NCI-H2171 (cell line): ENCODE measurements at places on chromosomes 13 and 19.
A peak's percentile ranks its signal among the peaks of the same experiment; 100 is the strongest.

DNA sequence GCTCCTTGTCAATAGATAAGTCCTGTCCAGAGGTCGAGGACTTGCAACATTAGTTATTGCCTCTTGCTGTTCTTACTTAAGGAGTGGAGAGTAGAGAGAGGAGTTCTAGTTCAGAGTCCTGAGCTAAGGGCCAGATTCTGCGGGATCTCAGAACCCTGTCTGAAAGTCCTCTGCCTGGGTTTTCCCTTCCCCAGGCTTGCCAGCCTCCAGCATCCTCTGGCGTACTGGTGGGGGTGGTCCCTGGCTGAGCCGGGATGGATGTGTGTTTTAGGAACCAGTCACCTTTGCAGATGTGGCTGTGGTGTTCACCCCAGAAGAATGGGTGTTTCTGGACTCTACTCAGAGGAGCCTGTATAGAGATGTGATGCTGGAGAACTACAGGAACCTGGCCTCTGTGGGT, 26.0 kb downstream of the ZNF333 start:
- DNase-seq = no peak

DNA sequence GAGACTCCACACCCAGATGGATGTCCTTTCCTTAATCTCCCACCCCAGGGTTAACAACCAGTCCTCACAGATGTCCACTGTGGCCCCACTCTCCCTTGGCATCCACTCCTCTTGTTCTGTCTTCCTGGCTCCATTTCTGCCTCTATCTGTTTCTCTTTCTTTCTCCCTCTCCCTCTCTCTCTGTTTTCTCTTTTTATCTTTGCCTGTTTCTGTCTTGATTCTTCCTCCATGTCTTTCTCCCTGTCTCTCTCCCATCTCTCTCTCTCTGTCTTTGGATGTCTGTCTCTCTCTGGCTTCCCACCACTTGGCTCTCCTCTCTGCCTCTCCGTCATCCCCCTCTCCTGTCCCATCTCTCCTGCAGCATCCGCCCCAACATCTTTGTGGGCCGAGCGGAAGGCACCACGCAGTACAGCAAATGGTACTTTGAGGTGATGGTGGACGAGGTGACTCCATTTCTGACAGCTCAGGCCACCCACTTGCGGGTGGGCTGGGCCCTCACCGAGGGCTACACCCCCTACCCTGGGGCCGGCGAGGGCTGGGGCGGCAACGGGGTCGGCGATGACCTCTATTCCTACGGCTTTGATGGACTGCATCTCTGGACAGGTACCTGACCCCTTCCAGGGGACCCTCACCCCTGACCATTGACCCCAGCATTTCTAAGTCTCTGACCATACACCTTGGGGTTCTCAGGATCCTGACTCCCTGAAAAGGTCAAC, 24.4 kb downstream of the RYR1 start:
- DNase-seq = no peak

- no peak for DNase-seq
Observed at GRCh38 chr19:17243830-17244617, 1.7 kb downstream of the NR2F6 start.

DNA sequence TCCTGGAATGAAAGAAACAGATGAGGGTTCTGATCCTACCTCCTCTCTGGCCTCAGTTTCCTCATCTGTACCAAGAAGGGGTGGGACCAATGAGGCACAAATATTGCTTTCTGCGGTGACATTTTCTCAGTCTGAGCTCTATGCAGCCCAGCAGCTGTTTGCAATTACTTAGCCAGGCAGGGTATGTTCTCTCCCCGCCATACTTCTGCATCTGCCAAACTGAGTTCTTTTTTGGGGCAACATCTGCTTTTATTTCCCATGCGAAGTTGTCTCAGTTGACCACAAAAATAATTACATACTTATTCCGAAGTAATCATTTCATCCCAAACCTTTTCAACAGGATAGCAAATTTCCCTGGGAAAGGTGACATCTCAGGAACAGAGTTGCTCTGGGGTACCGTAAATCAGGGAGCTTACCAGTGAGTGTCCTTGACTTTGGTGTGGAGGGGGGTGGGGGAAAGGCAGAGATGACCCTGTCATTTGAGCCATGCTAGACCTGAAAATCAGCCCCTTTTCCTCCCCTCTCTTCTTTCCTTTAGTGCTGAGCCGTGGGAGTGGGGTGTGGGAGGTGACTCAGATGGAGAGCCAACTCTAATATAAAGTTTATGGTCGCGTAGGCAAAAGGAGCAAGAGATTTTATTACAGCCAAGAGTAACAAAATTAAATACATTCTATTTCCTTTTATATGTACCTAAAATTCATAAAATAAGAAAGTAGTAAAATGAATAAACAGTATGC, 165.7 kb upstream of the KL start:
- DNase-seq = no peak

- DNase-seq = no peak
Observed at GRCh38 chr13:112479389-112479788, 103.2 kb downstream of the SPACA7 start.

- no peak for DNase-seq
Observed at GRCh38 chr19:15640294-15640903, at the start of gene CYP4F3. CYP4F3 (plus strand) TSS chr19:15640897; CDS start chr19:15641416, 519 bp downstream.

GRCh38 chr13:34751492-34751891, 190.6 kb upstream of the NBEA start:
- DNase-seq = no peak

DNA sequence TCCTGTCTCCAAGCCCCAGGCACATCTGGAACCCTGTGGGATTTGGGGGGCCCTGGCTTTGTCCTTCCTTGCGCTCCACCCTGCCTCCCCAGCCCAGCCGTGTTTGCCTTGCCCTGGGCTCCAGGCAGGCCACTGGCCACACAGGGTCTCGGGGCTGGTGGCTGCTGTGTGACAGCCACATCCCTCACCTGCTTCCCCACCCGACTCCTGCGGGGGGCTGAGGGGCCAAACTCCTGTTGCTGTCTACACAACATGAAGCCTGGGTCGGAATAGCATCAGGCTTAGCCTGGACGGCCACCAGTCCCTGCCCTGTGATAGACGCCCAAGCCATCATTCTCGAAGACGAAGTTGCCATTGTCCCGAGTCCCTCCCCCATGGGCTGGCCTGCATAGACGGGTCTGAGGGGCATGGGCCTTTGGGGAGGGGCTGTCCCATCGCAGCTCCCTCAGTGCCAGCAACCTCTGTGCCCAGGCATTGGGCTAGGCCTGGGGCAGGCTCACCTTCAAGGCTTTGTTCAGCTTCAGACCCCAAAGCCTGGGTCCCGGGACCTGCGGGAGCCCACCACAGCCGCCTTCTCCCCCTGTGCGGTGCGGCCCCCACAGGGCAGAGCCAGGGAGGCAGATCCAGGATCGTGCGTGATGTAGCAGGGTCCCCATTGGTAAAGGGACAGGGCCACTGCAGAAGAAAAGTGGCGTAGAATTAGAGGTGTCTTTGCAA, 15.5 kb upstream of the TEKTIP1 start:
- DNase-seq = no peak

DNA sequence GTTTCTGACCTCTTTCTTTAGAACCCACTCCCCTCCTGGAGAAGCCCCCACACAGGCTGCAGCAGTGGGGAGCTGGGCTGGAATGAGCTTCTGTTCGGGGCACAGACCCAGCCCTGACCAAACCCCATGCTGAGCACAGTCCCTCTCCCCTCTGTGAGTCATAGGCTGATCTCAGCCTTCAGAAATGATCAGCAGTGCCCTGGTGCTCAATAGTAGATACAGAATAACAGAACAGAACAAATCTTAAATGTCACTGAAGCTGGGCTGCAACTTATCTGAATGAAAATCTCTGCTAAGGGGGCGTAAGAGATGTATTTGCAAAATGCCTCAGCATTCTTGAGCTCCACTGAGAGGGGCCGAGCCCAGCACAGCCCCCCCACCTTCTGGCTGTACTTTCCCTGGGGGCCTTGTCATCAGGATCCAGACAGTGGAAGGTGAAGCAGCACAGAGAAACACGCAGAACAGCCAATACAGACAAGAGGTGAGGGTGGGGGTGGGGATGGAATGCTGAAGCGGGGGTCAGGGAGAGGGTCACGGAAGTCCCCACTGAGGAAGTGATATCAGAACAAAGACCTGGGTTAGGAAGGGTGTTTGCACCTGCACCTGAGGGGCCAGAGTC, 9.9 kb downstream of the ZNF665 start:
- no peak for DNase-seq

DNA sequence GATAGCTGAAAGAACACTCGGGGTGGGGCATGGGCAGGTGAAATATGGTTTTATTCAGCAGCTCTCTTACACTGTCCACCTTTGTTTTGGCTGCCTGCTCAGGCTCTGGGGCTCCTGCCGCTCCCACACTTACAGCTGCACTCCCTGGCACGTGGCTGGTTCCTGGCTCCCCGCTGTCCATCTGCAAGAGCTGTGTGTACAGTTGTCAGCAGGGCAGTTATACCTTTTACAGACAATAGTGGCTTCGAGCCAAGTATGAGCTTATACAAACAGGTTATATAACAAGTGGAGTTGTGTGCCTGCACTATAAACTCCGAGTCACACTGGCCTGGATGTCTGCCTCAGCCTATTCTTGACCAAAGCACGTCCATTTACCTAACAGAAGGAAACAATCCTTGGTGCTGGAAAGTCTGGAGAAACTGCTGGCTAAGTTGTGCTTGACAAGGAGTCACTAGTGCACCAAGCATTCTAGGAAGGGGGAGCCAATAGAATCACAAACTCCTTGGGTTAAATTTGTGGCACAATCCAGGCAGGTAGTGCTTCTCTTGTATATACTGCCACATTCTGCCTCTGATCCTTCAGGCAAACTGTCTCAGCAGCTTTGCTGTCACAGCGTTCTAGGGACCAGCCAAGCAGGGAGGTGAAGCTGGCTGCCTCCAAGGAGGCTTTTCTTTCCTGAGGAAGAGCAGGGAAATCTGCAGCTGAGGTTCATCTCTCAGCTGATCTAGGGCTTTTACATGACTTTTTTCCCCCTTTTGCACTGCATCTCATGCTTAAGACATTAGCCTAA, 68.2 kb downstream of the NHLRC3 start:
- no peak for DNase-seq

DNA sequence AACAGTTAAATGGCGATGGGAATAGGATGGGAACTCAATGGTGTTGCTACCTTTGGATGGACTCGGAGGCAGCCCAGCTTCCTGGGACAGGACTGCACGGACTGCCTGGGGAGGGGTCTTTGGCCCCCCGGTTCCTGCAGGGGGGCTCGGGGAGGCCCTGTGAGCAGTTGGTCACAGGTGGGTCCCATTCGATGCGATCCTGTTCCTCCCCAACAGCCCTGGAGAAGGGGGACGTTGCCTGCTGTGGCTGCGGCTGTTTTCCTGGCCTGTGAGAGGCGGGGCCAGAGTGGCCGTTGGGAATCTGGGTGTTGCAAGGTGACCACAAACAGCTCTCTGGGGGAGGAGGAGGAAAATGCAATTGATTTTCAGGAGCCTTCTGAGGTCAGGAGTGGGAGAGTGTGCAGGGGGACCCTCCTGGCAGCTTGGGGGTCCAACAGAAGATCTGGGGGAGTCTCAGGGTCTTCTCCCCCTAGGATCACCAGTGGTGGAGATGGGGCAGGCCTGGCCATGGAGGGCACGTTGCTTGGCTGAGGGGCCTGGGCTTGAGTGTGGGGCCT, 1.9 kb upstream of the PLPPR3 start:
- DNase-seq = no peak

- DNase-seq = no peak
Observed at GRCh38 chr13:43431290-43431716, 355.5 kb downstream of the ENOX1 start.

DNA sequence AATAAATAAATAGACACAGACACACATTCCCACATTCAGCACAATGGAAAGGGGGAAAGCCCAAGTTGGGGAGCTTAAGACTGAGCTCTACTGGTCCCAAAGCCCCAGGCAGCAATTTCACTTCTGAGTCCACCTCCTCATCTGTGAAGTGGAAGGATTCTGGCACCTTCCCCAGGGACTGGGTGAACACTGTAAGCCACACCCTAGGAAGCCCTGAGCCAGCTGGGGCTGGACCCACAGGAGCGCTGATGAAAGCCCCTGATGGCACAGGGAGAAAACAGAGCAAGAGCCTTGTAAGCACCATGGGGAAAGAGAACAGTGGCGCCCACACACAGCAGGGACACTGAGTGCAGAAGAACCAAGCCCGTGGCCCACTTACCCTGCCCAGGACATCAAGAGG, 37.8 kb downstream of the EPS15L1 start:
- no peak for DNase-seq

- DNase-seq = peak; percentile 5
Observed at GRCh38 chr13:26961890-26962615, 201.5 kb upstream of the GPR12 start.

- DNase-seq = no peak
Observed at GRCh38 chr13:112951674-112952371, 17.2 kb upstream of the MCF2L start.

DNA sequence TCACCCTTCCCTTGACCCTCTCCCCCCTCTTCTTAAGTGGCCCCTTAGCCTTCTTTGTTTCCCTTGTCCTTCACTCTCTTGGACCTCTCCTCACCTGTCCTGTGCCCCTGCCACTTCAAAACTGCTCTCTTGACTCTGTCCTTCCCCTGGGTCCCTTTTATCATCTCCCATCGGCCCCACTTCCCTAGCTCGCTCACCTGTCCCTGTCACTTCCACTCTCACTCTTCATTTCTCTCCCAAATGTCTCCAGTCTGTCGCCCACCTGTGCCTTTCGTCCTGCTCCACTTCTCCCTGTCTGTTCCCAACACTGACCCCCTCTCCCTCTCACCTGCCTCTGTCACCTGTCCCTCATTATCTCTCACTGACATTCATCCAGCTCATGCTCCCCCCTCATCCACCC, 699 bp downstream of the IFNL1 start:
- no peak for DNase-seq

DNA sequence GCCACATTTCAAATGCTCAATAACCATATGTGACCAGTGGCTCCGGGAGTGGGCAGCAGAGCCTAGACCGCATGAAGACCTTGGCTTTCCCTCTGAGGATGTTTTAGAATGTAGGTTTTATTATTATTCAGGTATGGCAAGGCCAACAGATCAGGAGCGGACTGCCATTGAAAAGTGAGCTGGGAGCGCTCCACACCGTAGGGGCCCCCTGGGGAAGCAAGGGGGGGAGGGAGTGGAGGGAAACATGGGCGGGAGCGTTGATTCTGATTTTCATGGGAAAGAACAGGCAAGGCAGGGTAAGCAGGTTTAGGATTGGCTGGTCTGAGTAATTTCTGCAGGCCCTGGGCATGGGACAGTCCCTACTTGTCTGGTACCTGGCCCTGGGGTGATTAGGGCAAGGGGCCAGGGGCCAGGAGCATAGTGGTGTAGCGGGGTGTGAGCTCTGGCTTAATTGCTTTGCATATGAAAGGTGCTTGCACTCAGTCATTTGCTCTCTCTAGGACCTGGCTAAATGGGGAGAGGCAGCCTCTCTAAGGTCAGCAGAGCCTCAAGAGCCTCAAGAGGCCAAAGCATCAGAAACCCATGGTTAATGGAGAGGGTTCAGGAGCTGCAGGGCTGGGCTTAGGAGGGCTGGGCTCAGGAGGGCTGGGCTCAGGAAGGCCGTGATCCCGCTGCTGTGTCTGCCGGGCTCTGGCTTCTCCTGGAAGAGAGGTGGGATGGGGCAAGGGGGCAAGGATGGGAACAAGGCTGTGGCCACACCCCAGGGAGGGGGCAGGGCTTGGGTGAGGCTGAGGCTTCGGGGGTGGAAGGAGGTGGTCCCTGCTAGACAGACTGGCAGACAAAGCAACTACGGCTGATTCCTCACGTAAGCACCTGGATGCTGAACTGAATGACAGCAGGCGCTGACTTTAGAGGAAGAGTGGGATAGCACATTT, 82.0 kb upstream of the WASF3 start:
- no peak for DNase-seq

GRCh38 chr19:40601134-40601974, at the start of gene LTBP4:
LTBP4 (plus strand) TSS chr19:40601369; CDS start chr19:40601388, 19 bp downstream.
- DNase-seq = no peak
